ENCODE measurements at places on chromosomes 2 and 18. TPM values are rescaled to one million over a fixed set of nuclear protein-coding genes. Genes with fewer than 3 reads are reported as not detected.

DNA sequence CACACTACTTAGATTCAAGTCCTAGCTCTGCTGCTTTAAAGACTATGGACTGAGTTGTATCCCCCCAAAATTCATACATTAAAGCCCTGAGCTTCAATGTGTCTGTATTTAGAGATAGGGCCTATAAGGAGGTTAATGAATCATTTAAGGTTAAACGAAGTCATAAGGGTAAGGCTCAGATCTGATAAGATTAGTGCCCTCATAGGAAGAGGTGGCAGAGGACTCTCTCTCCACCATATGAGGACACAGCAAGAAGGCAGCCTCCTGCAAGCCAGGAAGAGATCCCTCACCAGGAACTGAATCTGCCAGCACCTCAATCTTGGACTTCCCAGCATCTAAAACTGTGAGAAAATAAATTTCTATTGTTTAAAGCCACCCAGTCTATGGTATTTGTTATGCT, 3.1 kb upstream of the CYTIP start:
- no peak for DNase-seq
- H3K36me3 ChIP-seq, result no peaks in the 10 kb centered on the region
- no peaks in the 10 kb centered on the region for H3K27me3 ChIP-seq
- no peak overlapping the region for H3K4me3 ChIP-seq
- H3K27ac ChIP-seq, result no peak overlapping the region
- H3K4me1 ChIP-seq, result no peaks in the 10 kb centered on the region

DNA sequence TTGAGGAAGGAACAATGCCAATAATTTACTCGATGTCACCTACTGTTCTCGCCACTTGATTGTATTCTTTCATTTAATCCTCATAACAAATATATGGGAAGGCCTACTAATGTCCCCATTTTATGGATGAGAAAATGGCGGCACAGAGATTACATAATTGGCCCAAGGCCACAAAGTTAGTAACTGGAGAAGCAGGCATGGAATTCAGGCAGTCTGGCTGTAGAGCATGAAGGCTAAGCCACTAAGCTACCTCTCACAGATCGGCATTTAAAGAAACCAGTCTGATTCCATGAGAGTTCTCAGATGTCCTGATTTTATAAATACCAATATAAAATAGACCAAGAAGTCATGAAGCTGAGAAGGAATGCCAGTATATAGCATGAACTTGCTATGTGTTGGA, 121.8 kb upstream of the EPAS1 start:
- no peak overlapping the region for H3K4me3 ChIP-seq
- no peaks in the 10 kb centered on the region for H3K36me3 ChIP-seq
- DNase-seq, result no peak
- H3K27me3 ChIP-seq, result no peaks in the 10 kb centered on the region
- H3K27ac ChIP-seq, result no peak overlapping the region

GRCh38 chr18:36176711-36177110, 10.6 kb upstream of the MOCOS start:
- H3K4me3 ChIP-seq, result no peak overlapping the region
- no peak overlapping the region for H3K27ac ChIP-seq
- no peaks in the 10 kb centered on the region for H3K27me3 ChIP-seq
- no peaks in the 10 kb centered on the region for H3K4me1 ChIP-seq

- peak; percentile 76 for DNase-seq
- H3K27me3 ChIP-seq, result no peaks in the 10 kb centered on the region
- peaks cover 20% of the 10 kb centered on the region for H3K4me1 ChIP-seq
- peak overlapping the region; percentile 90 for H3K4me3 ChIP-seq
- H3K36me3 ChIP-seq, result peaks cover 8% of the 10 kb centered on the region
Measured at GRCh38 chr2:42048299-42049220, 739 bp downstream of the PKDCC start.

DNA sequence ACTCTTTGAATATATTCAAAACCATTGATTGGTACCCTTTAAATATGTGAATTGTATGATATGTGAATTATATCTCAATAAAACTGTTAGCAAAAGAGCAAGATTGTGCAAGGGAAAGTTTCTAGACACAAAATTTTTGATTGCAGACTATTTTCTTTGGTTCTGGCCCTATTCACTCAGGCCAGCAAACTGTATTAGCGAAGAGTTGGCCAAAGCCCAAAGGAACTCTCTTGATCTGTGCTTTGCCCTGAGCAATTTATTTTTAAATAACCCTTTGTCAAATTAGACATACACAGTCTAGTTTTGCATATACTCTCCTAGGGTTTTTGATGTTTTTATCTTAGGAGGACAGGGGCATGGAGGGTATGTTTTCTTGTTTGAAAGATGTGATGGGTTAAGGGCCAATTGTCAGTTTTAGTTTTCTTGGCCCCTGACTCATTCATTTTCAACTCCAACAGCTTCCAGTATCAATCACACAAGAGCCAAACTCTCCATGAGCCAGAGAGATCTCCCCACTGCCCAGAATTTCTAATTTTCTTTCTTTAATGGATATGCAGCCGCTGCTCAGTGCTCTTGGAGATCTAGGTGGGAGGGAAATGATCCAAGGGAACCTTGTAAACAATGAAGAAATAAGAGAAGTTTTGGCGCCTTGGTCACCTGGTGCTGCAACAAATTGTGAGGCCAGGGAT, 231.5 kb downstream of the SRBD1 start:
- no peaks in the 10 kb centered on the region for H3K4me1 ChIP-seq
- H3K36me3 ChIP-seq, result no peaks in the 10 kb centered on the region
- no peaks in the 10 kb centered on the region for H3K27me3 ChIP-seq
- DNase-seq, result no peak
- H3K4me3 ChIP-seq, result no peak overlapping the region

DNA sequence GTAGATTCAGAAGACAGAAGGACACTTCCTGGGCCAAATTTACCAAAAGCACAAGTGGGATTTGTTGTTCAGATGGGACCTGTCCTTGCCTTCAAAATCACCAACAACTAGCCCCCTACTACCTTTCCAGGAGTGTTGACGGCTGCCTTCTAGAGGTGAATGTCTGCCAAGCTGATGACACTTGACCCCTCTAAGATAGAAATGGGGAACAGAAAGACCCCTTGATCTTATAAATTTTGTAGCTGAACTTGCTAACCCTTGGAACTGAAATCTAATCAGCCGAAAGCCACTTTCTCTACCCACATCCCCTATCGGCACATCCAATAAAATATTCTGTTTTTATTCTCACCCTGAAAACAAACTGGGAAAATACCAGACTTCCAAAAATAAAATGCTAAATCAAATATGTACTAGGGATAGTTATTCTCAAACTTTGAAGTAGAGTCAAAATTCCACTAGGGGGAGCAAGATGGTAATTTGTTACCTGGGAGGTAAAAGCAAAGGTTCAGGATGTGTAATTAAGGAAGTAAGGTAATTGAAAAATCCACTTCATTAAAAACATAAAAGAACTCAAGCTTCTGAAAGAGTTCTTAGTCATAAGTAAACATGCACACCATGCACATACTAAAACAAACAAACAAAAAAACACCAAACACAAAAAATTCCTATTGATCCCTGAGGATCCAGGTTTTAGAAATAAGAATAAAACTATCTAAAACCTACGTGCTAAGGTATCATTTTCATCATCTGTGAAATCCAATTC, 119.2 kb downstream of the ANKRD44 start:
- H3K27ac ChIP-seq, result no peak overlapping the region
- H3K36me3 ChIP-seq, result no peaks in the 10 kb centered on the region
- DNase-seq, result no peak
- no peak overlapping the region for H3K4me3 ChIP-seq

GRCh38 chr2:9003366-9003615, 193 bp downstream of the MBOAT2 start:
- DNase-seq, result no peak
- no peak overlapping the region for H3K27ac ChIP-seq
- peak overlapping the region; percentile 95 for H3K4me3 ChIP-seq
- H3K27me3 ChIP-seq, result no peaks in the 10 kb centered on the region
- H3K4me1 ChIP-seq, result no peaks in the 10 kb centered on the region

DNA sequence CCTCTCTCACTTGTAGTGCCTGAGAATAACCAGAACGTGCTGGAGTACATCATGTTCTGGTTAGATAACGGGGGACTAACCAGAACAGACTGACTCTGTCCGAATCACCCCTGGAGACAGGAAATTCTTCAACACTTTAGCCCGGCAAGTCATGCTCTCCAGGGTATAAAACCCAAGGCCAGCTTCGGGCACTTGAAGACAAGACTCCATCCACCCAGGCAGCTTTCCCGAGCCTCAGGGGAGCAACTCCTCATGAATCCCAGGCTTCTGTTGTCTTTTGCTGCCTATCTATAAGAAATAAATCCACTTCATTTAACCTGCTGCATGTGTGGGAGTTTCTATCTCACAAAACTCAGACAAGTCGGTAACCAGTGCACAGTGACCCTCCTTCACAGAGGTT, 99.6 kb downstream of the KCNF1 start:
- H3K4me3 ChIP-seq, result no peak overlapping the region
- H3K27ac ChIP-seq, result no peak overlapping the region
- H3K4me1 ChIP-seq, result no peaks in the 10 kb centered on the region
- no peak for DNase-seq
- no peaks in the 10 kb centered on the region for H3K27me3 ChIP-seq

GRCh38 chr2:81672516-81672915, 1368.0 kb upstream of the LRRTM1 start:
- H3K27ac ChIP-seq, result no peak overlapping the region
- H3K36me3 ChIP-seq, result no peaks in the 10 kb centered on the region
- H3K4me3 ChIP-seq, result no peak overlapping the region
- H3K4me1 ChIP-seq, result peaks cover 4% of the 10 kb centered on the region
- no peaks in the 10 kb centered on the region for H3K27me3 ChIP-seq

DNA sequence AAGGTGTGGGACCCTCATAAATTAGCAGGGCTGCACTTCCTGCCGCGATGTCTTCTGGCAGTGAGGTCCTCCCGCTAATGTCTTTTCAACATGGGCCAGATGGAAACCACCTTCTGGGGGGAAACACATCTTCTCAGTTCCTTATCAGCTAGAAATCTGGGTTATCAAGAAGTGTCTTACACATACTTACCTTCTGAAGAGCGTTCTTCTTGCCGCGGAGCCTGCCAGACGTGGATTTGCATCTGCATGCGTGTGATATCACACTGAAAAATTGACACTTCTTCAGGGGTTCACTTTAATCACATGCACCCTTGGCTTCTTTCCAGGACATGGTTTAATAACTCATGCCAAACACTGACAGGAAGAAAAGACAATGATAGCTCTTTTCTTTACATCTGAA, 163.5 kb upstream of the SOX11 start:
- DNase-seq, result no peak
- H3K36me3 ChIP-seq, result no peaks in the 10 kb centered on the region
- H3K27me3 ChIP-seq, result no peaks in the 10 kb centered on the region
- no peaks in the 10 kb centered on the region for H3K4me1 ChIP-seq

GRCh38 chr2:191014653-191015020, 666 bp upstream of the STAT1 start:
- H3K27ac ChIP-seq, result peak overlapping the region; percentile 50
- DNase-seq, result no peak
- peaks cover 15% of the 10 kb centered on the region for H3K27me3 ChIP-seq
- peak overlapping the region; percentile 84 for H3K4me3 ChIP-seq
- no peaks in the 10 kb centered on the region for H3K4me1 ChIP-seq
- H3K36me3 ChIP-seq, result peaks cover 19% of the 10 kb centered on the region

DNA sequence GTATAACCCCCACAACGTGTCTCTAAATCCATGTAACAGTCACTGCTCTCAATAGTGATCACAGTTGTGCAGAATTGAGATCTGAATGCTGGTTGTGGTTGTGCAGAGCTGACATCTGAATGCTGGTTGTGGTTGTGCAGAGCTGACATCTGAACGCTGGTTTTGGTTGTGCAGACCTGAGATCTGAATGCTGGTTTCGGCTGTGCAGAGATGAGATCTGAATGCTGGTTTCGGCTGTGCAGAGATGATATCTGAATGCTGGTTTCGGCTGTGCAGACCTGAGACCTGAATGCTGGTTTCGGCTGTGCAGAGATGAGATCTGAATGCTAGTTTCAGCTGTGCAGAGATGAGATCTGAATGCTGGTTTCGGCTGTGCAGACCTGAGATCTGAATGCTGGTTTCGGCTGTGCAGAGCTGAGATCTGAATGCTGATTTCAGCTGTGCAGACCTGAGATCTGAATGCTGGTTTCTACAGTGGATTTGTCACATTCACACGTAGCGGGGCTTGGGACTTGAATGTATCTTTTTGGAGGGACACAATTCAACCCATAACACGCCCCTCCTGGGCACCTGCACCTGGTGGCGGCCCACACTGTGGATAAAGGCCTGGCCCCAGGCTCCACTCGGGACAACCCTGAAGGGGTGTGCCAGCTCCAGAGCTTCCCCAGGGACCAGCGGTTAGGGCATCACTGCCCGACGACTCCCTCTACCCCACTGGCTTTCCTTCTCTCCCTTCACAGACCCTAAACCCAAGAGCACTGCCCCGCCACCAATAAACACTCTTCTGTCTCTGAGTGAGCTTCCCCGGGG, 51.1 kb upstream of the SLC66A3 start:
- H3K4me1 ChIP-seq, result no peaks in the 10 kb centered on the region
- H3K27ac ChIP-seq, result no peak overlapping the region
- H3K4me3 ChIP-seq, result no peak overlapping the region

DNA sequence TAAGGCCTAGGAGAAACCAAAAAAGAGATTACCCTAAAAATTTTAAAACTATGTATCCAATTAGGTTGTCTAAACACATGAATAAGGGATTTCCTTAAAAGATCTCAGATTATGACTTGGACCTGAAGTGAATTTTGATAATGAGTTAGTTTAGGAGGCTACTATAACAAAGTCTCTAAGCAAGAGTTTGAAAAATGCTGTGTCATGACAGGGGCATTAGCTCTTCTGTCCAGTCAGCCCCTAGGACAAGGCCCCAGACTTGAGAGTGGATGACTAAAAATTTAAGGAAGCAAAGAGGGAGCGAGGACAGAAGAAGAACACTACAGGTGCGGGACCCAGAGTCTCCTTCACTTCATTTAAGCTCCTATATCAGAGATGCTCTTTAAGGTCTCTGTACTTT, 135.9 kb downstream of the DTNB start:
- no peak overlapping the region for H3K27ac ChIP-seq
- DNase-seq, result no peak
- H3K4me1 ChIP-seq, result no peaks in the 10 kb centered on the region
- H3K27me3 ChIP-seq, result no peaks in the 10 kb centered on the region
- peaks cover 5% of the 10 kb centered on the region for H3K36me3 ChIP-seq

DNA sequence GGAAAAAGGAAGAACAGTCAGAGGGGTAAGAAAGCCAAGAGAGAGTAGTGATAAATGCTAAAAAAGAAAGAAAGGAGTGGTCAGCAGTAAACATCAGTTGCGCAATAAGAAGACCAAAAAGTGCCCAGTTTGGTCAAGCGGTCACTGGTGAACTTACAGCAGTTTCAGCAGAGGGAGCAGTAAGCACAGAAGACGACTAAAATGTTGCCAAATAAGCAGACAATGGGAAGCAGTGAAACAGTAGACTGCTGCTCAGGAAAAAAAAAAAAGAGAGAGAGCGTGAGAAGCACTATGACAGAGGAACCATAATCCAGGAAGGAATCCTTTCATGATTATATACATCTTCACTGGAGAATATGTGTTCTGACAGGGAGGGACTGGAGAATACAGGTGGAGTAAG, 45.8 kb downstream of the DNAJC10 start:
- H3K36me3 ChIP-seq, result peaks cover 76% of the 10 kb centered on the region
- H3K4me3 ChIP-seq, result peak overlapping the region; percentile 37
- DNase-seq, result no peak
- no peak overlapping the region for H3K27ac ChIP-seq
- H3K27me3 ChIP-seq, result no peaks in the 10 kb centered on the region
- H3K4me1 ChIP-seq, result peaks cover 6% of the 10 kb centered on the region

- H3K4me3 ChIP-seq, result peak within 1 kb of the TSS; percentile 55
- H3K36me3 ChIP-seq, result no peaks in the 10 kb centered on the region
Measured at GRCh38 chr2:287911-288757, at the start of gene ALKAL2. Gene ALKAL2, minus strand, starts transcription at chr2:288091. Its CDS starts 256 bp downstream, at chr2:287835.

HOXD12 gene
- total RNA-seq, result not detected

CARF gene
- total RNA-seq, result 6.1 TPM

CCNT2 gene
- 49.0 TPM for total RNA-seq

UBE2F gene
- 53.0 TPM for total RNA-seq

NRBP1 gene
- total RNA-seq, result 153 TPM

RPRM gene
- 34.7 TPM for total RNA-seq

CCDC68 gene
- 0.80 TPM for total RNA-seq

AFF3 gene
- total RNA-seq, result 0.62 TPM
